Large intestine (tissue), 12 donors: ENCODE measurements at places on chromosomes 2 and 18. TPM values are rescaled to one million over a fixed set of nuclear protein-coding genes. Genes with fewer than 3 reads are reported as not detected.
A peak's percentile ranks its signal among the peaks of the same experiment; 100 is the strongest.

DNA sequence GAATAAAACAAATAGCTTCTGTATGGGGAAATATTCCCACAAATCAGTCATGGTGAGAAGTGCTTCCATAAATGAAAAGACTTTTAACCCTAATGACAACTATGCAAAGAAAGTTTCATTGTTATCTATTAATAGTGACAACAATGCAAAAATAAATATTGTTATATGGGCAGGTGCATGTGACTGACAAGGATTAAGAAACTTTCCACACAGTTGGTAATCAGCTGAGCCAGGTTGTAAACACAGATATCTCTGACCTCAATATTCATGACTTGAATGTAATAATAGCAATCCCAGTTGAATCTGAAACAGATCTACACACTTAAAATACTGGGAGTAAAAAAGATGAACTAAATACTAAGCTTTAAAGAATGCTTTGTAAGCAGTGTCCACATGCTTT lies 517.0 kb upstream of the SOX11 start:
- H3K4me1 ChIP-seq: no peaks in the 10 kb centered on the region
- H3K36me3 ChIP-seq: no peaks in the 10 kb centered on the region
- DNase-seq: no peak
- no peak overlapping the region for H3K4me3 ChIP-seq

CROCC2 gene
- 0.09 TPM for polyA plus RNA-seq

DNA sequence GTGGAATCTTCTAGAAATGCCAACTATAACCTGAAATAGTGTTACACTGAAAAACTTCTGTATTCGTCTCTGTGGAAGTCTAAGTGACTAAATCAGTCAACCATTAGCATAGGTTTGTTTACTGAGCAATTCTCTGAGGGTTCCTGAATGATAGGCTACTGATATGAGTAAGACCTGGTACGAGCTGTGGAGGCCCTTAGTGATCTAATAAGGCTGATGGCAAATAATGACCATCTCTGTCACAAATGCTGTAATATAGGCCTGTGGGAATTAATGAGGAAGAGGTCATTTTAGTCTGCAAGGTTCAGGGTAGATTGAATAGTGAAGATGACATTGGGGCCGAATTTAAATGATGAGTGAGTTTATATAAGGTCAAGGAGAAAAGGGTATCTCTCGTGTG lies 82.5 kb downstream of the MGAT5 start:
- H3K4me3 ChIP-seq: no peak overlapping the region
- H3K27ac ChIP-seq: no peak overlapping the region
- H3K27me3 ChIP-seq: no peaks in the 10 kb centered on the region
- no peaks in the 10 kb centered on the region for H3K4me1 ChIP-seq

DNA sequence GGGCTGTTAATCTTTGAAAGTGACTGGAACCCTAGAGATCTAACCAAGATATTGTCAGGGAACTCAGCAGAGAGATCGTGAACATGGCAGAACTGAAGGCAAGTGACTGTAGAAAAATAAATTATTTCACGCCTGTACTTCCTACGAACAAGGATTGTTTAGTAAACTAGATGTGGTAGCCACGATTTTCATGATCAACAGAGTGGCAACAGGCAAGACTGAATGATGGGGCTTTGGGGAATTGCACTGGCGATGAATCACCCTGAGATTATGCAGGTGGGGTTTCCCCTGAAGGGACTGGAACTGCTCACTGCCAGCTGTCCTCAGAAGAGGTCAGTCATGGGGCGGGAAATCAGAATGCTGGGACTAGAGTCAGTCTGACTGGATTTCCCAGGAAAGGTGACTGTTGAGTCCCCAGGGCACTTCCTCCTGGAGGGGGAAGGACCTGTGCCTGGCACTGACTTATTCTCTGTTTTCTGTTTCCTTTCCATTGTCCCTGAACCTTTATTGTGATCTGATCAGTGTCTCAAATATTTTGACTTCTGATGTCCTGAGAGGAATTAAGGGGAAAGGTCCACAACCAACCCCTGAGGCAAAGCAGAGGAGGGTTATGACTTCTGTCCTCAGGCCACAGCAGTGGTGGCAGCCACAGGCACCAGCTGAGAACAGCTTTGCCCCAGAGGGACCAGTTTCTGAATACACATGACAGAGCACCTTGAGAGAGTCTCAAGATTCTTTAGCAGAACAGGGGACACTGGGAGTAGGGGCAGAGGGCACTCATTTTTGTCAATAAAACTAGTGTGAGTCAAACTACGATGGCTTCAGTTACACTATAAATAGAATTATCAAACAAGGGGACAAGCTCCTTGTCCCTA lies 70.0 kb downstream of the NAB1 start:
- no peaks in the 10 kb centered on the region for H3K27me3 ChIP-seq
- DNase-seq: peak; percentile 62
- no peaks in the 10 kb centered on the region for H3K4me1 ChIP-seq
- no peak overlapping the region for H3K4me3 ChIP-seq

DNA sequence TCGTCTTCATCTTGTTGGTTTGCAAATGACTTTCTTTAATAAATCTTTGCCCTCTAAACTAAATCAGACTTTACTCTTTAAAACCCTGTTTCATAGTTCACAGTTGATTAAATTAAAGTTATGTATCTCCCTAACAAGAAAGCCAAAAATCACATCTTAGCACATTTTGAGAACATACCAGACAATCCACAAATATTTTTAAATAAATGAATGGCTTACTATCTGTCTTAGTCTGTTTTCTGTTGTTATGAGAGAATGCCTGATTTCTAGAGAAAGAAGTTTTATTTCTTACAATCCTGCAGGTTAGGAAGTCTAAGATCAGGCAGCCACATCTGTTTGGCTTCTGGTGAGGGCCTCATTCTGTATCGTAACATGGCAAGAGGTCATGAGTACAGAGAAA lies 1090.2 kb upstream of the PIK3C3 start:
- no peaks in the 10 kb centered on the region for H3K27me3 ChIP-seq
- no peak for DNase-seq
- no peak overlapping the region for H3K4me3 ChIP-seq
- H3K27ac ChIP-seq: no peak overlapping the region
- no peaks in the 10 kb centered on the region for H3K4me1 ChIP-seq
